ENCODE measurements at places on chromosomes 1 and 21.

- DNase-seq: no peak
These were observed 90.8 kb upstream of the TMPRSS2 start for GRCh38 chr21:41598561-41599431.

DNA sequence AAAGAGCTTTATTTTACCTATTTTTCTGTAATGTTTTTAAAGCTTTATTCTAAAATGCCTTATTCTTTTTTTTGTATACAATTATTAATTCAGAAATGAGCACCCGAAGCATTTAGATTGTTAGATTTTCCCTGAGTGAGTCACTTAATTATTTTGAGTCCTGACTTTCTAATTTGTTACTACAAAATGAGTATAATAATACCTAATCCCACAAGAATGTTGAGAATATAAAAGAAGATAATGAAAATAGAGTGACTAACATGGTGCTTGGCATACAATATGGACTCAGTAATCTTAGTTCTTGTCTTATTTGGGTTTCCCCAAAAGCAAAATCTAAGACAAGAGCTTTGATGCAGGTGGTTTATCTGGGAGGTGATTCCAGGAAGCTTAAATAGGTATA lies 142.2 kb downstream of the LHX8 start:
- DNase-seq: no peak

GRCh38 chr1:228149406-228150119 lies at the start of gene GJC2:
Gene GJC2, plus strand, starts transcription at chr1:228149930. Its CDS starts 7,829 bp downstream, at chr1:228157759.
- no peak for DNase-seq

DNA sequence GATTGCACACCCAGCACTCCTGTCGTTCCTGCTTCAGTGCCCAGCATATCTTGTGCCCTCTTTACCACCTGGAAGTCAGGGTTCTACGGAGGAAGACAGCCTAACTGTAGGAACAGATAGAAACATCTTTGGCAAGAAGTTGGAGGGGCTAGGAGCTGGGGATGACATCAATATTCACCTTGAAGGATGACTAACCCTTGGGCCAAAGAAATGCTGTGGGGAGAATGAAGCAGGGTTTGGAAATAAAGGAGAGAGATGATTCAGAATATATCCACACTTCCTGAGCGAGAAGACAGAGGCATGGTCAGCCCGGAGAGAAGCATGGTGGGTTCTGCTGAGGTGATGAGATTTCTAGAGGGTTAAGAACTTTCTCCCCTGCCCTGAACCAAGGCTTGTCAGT lies 4.6 kb upstream of the NKAIN1 start:
- DNase-seq: no peak
